Liver (tissue), 10 donors: ENCODE measurements at places on chromosomes 6 and 20. TPM values are rescaled to one million over a fixed set of nuclear protein-coding genes. Genes with fewer than 3 reads are reported as not detected.

GRCh38 chr6:97081010-97081590 is 156.6 kb downstream of the KLHL32 start:
- H3K36me3 ChIP-seq = no peaks in the 10 kb centered on the region
- no peak overlapping the region for H3K4me3 ChIP-seq
- no peak for DNase-seq
- no peak overlapping the region for H3K27ac ChIP-seq
- no peaks in the 10 kb centered on the region for H3K4me1 ChIP-seq

GRCh38 chr6:98525860-98526259 is 308.5 kb upstream of the POU3F2 start:
- H3K4me3 ChIP-seq = no peak overlapping the region
- no peaks in the 10 kb centered on the region for H3K36me3 ChIP-seq
- DNase-seq = no peak

The CFAP206 gene
- total RNA-seq = not detected

DNA sequence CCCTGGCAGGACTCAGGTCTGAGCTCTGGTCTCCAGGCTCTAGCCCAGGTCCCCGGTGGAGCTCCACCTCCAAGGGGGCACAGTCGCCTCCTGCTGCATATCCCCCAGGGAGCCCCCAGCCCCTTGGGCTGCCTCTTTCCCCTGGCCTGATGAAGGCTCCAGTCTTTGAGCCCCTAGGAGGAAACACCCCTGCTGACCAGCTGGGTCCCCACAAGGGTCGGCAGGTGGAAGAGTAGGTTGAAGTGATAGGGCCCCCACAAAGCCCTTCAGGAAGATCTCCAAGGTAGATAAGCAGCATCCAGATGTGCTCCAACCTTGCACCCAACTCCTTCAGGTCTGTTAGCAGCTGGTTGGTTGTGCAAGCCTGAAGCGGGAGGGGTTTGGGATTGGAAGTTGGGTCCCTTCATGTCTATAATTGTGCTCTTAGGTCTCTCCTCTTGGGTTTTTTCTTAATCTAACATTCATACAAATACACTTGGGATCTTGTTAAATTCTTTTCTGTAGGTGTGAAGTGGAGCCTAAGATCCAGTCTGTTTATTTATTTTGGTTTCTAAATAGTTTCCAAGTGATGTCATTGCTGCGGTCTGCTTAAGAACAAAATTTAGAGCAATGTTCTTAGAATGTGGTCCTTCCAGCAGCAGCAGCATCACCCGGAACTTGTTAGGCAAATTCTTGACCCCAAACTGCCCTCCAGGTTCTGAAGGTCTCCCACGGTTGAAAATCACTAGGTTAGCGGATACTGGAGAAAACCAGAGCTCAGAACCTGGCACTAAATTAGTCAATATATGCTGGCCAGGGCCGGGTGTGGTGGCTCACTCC is 5.1 kb downstream of the UBE2C start:
- no peaks in the 10 kb centered on the region for H3K4me1 ChIP-seq
- H3K27me3 ChIP-seq = no peaks in the 10 kb centered on the region
- no peaks in the 10 kb centered on the region for H3K36me3 ChIP-seq
- H3K27ac ChIP-seq = no peak overlapping the region
- H3K4me3 ChIP-seq = no peak overlapping the region
- DNase-seq = no peak

DNA sequence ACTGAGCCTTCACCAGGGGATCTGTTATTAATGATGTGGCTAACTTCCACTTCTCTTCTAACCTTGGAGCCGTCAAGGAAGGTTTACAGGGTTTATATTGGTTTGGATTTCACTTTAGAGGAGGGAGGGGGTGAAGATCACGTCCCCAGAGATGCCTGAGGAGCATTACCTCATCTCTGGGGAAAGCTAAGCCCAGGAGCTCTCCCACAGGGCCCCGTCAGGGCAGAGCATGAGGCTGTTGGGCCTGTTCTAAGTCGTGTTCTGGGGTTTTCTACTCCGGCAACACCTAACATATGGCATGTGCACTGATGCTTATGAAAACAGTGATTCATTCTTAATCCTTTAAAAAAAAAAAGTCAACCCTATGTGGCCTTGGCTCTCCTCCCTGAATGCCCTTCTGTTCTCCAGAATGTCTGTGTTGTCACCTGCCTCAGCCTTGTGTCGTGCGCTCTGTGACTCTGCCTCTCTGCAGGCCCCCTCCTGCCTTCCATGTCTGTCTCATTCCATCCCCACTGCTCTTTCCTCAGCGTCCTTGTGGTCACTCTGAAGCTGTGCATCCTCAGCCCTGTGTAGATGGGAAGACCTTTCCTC is 97.4 kb upstream of the JARID2 start:
- no peak for DNase-seq
- no peaks in the 10 kb centered on the region for H3K27me3 ChIP-seq
- H3K4me1 ChIP-seq = no peaks in the 10 kb centered on the region
- H3K4me3 ChIP-seq = no peak overlapping the region

DNA sequence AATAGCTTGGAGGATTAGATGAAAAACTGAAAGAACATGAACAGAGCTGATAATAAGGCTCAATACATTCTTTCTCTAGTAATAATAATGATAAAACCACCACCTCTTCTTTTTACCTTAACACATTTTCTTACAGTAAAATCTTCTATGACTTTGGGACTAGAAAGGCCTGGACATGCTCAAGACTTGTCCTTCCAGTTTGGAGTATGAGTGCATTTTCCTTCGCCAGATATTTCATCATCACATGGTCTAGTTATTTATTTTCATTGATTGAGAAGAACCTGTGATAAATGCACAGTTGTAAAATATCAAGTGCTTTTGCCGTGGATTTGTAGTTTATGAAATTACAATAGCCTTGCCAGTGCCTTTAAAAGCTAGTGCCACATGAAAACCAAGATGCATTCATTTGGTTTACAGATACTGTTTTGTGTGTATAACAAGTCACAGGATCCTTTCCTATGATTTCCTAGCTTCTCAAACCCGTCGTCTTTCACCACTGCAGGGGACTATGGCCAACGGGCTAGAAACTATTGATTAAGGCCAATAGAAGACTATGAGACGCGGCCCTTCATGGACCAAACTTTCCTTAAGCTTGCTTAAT is 200.2 kb upstream of the ZNF217 start:
- no peaks in the 10 kb centered on the region for H3K36me3 ChIP-seq
- DNase-seq = no peak
- no peak overlapping the region for H3K4me3 ChIP-seq
- no peaks in the 10 kb centered on the region for H3K27me3 ChIP-seq
- no peak overlapping the region for H3K27ac ChIP-seq
- H3K4me1 ChIP-seq = no peaks in the 10 kb centered on the region

DNA sequence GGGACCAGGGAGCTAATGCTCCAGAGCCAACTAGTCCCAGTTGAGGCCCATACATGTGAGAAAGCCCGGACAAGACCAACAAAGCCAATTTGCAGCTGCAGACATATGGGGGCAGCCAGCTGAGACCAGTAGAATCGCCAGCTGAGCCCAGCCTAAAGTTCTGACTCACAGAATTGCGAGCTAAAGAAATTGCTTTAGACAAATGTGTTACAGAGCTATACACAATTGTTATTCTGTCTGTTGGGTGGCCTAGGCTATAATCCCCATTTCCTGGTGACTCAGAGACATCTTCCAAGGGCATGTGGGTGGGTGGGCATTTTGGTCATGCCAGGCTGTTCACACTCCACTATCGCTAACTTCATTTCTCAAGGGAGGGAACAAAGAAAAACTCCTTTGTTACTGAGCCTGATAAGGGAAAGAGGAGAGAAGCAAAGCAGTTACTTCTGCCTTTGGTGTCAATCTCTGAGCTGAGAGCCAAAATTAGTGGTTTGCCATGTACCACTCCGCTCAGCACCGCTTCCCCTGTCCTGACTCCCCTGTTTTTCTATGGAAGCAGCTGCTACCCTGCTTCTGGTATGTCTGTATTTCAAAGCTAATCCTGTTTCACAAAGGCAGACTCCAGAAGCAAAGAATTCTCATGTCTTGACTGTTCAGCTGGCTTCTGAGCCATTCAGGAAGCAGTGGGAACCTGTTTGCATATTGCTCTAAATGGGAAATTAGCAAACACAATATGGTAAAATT is 26.1 kb downstream of the SCP2D1 start:
- H3K27ac ChIP-seq = no peak overlapping the region
- H3K4me1 ChIP-seq = no peaks in the 10 kb centered on the region
- H3K36me3 ChIP-seq = no peaks in the 10 kb centered on the region
- no peak overlapping the region for H3K4me3 ChIP-seq

- H3K27ac ChIP-seq = no peak overlapping the region
- H3K4me1 ChIP-seq = no peaks in the 10 kb centered on the region
- no peak overlapping the region for H3K4me3 ChIP-seq
- no peaks in the 10 kb centered on the region for H3K27me3 ChIP-seq
Observed at GRCh38 chr6:116287689-116288282, 8.1 kb upstream of the TSPYL1 start.

The PRKN gene
- total RNA-seq = 4.1 TPM

The LGSN gene
- total RNA-seq = 0.25 TPM

DNA sequence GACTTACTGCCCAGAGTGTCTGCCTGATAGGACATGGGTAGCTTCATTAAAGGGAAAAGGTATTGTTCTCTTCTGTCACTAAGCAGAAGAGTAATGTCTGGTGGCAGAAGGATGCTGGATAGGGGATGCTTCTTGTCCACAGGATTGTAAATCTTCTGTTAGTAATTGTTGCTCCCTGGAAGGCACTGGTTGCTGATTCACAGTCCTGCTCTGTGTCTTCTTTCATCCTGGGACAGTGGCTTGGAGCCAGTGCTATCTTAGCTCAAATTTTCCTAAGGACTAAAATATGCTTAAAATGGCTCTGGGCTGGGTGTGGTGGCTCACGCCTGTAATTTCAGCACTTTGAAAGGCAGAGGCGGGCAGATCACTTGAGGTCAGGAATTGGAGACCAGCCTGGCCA is 48.0 kb downstream of the SYTL3 start:
- H3K27me3 ChIP-seq = no peaks in the 10 kb centered on the region
- H3K4me3 ChIP-seq = no peak overlapping the region
- no peak for DNase-seq
- H3K4me1 ChIP-seq = peaks cover 2% of the 10 kb centered on the region
- H3K36me3 ChIP-seq = no peaks in the 10 kb centered on the region

GRCh38 chr6:149330133-149330532 is 12.6 kb downstream of the TAB2 start:
- no peak for DNase-seq
- no peak overlapping the region for H3K4me3 ChIP-seq
- peaks cover 18% of the 10 kb centered on the region for H3K4me1 ChIP-seq

The MYLK4 gene
- 0.65 TPM for total RNA-seq

GRCh38 chr20:17628101-17628841 is 53.8 kb downstream of the RRBP1 start:
- H3K27ac ChIP-seq = no peak overlapping the region
- no peak for DNase-seq
- no peaks in the 10 kb centered on the region for H3K27me3 ChIP-seq
- no peak overlapping the region for H3K4me3 ChIP-seq

The STK35 gene
- total RNA-seq = 15.6 TPM
